ENCODE measurements at places on chromosomes 7 and 10.

DNA sequence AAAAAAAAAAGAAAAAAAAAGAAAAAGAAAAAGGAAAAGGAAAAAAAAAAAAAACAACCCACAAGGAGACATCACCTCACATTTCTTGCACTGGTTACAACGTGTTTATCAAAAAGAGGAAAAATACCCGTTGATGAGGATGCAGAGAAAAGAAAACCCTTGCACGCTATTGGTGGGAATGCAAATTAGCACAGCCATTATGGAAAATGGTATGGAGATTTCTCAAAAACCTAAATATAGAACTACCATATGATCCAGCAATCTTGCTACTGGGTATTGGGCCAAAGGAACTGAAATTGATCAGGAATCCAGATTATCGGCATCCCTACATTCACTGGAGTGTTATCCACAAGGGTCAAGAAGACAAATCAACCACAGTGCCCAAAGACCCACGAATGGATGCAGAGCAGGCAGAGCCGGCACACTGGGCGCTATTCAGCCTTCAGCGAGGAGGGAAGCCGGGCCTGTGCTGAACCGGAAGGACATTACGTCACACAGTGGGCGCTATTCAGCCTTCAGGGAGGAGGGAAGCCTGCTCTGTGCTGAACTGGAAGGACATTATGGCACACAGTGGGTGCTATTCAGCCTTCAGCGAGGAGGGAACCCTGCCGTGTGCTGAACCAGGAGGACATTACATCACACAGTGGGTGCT lies 258.7 kb downstream of the ZMYND11 start:
- DNase-seq = no peak

DNA sequence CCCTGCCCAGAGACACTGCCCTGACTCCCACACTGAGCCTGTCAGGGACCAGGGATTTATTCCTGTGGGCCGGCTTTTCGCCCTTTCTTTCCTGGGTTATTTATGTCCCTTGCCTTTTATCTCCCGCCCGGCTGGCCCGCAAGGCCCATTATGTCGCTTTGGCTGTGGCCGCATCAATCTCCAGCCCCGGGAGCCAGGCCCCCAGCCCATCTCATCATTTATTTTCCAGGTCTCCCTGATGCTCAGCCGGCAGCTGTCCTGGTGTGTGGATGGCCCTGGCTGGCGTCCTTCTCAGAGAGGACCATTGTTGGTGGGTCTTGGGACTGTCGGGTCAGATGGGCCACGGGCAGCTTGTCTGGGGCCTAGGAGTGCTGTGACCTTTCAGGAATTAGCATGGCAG lies 82.3 kb downstream of the FAM241B start:
- no peak for DNase-seq

DNA sequence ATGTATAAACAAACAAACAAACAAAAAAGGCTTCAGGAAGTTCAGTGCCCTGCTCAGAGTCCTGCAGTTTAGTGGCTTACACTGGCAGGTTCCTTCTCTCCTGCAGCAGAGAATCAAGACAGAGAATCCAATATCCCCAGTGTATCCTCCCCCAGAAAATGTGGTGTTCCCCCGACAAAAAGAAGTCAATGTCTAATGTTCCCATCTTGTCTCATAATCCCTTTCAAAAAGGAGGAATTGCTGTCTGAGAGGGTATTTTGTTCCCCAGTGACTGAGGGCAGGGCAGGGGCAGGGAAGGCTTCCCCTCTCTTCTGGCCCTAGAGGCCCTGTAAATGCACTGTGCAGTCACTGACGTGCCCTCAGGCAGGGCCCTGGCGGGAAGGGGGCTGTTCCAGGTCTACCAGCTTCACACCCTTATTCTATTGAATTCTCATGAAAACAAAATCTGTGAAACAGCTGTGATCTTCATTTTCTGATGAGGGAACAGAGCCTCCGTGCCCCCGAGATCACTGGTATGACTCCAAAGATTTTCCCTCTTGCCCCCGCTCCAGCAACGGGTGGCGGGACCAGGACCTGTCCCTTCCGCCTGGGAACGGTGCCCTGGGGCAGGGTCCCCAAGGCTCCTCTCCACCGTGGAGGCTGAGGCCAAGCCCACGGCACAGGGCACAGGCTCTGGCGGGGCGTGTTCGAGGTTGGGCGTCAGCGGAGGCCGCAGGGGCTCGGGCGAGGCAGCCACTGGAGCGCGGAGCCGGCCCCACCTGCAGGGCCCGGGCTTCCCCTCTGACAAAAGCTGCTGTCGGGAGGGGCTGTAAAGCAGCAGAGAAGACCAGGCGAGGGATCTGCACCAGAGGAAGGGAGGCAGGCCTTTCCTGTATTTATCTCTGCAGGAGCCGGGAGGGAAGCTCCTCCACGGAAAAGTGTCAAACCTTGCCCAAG lies 13.4 kb upstream of the WDFY4 start:
- DNase-seq = no peak

DNA sequence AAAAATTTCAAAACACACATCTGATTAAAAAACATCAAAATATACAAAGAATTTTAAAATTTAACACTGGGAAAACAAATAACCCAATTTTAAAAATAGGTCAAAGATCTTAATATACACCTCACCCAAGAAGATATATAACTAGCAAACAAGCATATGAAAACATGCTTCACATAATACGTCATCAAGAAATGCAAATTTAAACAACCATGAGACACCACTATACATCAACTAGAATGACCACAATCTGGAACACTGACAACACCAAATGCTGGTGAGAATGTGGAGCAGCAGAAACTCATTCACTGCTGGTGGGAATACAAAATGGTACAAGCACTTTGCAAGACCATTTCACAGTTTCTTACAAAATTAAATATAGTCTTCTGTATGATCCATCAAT lies 498.4 kb downstream of the IPMK start:
- no peak for DNase-seq

GRCh38 chr7:88073626-88074025 lies 139.6 kb downstream of the ADAM22 start:
- no peak for DNase-seq

- DNase-seq = no peak
Measured at GRCh38 chr10:114215033-114215432, 24.0 kb upstream of the VWA2 start.

GRCh38 chr10:69089638-69090599 lies 2.0 kb downstream of the SRGN start:
- no peak for DNase-seq

DNA sequence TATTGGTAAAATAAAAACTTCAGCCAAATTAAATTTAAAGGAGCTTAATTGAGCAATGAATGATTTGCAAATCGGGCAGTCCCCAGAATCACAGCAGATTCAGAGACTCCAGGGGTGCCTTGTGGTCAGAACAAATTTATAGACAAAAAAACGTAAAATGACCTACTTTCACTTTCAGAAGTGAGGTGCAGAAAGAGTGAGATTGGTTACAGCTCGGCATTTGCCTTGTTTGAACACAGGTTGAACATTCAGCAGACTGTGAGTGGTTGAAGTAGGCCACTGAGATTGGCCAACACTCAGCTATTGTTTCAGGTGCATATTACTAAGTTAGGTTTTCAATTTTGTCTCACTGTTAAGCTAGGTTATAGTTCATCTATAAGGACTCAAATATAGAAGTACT lies 153.4 kb downstream of the BICC1 start:
- DNase-seq = no peak

DNA sequence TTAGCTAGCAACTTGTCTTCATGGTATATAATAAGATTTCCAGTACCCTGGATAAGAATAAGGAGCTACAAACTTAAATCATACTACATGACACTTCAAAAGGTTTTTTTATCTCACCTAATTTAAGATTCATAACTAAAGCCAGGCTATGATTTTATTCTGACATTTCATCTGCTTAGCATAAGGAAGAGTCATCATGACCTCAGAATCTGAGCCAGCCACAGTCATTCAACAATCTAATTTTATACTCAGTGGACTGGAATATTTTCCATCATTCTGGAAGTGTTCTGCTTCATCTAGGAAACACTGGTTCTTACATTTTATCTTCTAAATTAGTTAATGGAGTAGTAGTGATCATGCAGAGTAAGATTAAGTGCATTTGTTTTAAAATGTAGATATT lies 102.1 kb upstream of the KCND2 start:
- no peak for DNase-seq

- no peak for DNase-seq
Measured at GRCh38 chr7:79241288-79242060, 212.0 kb downstream of the MAGI2 start.

DNA sequence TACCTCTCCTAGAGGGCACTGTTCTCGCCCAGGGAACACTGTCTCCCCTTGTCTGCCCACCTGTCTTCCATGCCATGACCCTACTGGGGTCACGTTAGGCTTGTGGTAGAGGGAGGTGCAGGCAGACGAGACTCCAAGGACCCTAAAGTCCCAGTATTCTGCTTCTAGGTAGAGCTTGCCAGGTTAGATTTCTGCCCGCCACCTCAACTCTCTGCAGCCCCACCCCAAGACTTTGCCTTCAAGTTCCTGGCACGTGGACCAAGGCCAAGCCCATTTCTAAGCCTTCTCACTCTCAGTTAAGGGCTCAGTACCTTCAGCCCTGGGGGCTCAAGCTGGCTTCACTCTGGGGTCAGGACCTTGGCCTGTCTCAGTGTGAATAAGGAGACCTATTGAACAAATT lies 16.1 kb downstream of the PRKAG2 start:
- no peak for DNase-seq

GRCh38 chr10:86374664-86375063 lies 8.1 kb upstream of the GRID1 start:
- DNase-seq = no peak

DNA sequence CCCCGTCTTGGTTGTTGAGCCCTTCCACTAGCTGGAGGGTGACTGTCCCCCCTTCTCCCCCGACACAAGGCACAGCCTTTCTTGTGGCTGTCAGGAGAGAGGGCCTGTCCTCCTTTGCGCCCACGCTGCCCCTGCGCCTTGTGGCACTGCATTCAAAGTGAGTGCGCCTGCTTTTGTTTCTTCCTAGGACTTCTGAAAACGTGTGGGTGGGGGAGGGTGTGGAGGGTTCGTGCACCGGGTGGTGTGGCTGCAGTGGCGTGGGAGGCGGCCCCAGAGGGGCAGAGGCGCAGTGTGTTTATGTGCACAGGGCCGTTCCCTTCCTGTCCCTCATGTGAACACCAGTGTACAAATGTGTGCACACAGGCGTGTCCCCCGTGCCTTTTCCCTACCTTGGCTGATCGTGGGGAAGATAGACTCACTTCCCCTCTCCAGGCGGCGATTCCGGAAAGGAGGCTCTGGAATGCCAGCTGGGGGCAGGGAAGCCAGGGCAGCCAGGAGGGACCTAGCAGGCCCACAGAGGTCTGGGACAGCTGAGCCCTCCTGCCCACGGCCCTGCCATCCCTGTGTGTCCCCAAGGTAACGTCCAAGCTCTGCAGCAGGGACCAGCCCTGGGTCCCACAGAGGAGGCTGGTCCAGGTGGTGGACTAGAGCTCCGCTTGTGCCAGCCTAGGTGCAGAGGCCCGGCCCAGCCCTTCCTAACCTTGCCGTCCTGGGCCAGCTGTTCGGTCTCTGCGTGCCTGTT lies 88.8 kb downstream of the LHPP start:
- DNase-seq = no peak

GRCh38 chr7:98211221-98211675 lies at the start of gene BHLHA15:
TSS of gene BHLHA15 (plus strand) at chr7:98211439. CDS start at chr7:98212310, 871 bp downstream.
- DNase-seq = peak; percentile 69

- no peak for DNase-seq
Measured at GRCh38 chr7:138887085-138887710, 89.2 kb upstream of the ATP6V0A4 start.

- DNase-seq = no peak
Measured at GRCh38 chr7:79730971-79731370, 277.5 kb upstream of the MAGI2 start.

GRCh38 chr7:157602581-157602980 lies 265.8 kb downstream of the DNAJB6 start:
- no peak for DNase-seq

DNA sequence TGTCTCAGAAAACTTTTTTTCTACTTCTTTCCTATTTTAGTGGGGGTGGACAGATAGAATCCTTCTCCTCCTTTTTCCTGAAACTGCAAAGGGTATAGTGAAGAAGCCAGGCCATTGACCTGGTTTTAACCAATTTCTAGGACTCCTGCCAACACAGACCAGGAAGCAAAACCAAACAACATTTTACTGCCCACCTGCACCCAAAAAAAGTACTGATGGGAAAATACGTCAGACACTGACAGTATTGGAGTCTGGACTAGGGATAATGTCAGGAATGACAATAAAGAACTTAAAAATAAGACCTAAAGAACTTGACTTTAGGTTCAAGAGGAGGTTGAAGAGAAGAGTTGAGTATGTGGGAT lies 5.0 kb upstream of the STEAP4 start:
- DNase-seq = no peak

GRCh38 chr7:9189703-9190102 lies 756.3 kb downstream of the NXPH1 start:
- peak; percentile 99 for DNase-seq

DNA sequence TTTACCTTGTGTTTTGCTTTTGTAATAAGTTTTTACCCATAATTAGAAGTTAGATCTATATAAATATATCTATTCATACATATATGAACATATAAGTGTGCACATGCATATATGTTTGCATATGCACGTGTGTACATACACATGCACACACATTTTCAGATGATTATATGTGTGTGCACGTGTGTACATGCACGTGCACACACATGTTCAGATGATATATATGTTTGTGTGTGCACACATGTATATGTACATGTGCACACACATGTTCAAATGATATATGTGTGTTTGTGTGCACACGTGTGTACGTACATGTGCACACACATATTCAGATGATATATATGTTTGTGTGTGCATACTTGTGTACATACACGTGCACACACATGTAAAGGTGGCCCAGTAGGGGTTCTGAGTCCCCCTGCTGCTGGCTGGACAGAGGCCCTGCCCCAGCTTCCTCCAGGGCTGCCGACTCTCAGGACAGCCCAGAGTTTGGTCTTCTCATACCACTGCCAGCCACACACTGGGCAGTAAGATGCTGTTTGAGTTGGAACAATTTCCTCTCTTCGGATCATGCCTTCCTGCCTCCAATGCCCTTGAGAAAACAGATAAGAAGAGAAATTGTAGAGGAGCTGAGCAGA lies 252.3 kb upstream of the PPP2R2D start:
- DNase-seq = no peak

GRCh38 chr10:52967806-52968795 lies 195.5 kb upstream of the MBL2 start:
- no peak for DNase-seq

DNA sequence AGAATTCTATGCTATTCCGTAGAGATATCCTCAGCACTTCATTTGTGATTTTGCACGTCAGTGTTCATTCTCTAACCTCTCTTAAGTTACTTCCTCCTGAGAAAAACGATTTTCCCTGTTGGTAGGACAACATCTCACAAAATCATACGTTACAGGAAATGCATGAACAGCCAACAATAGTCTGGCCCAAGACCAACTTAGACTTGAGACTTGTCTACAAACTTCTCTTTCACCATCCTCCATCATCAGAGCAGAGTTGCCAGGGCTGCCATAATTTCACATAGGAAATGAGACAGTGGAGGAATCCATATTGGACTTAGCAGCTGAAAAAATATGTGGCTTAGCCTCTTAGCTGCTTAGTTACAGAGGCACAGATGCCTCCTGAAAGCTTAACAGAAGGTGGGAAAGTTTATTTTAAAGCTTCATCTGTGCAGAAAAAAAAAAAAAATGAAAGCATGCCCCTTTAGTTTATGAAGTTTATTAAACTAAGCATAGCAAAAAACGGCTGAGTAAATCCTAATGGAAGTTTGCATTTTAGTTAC lies 222.5 kb upstream of the CACNA2D1 start:
- peak; percentile 81 for DNase-seq

All from NCI-H82 (cell line).